ENCODE measurements at places on chromosomes 11 and 22.

- no peak for DNase-seq
Measured at GRCh38 chr11:72037554-72038311, 39.0 kb downstream of the IL18BP start.

DNA sequence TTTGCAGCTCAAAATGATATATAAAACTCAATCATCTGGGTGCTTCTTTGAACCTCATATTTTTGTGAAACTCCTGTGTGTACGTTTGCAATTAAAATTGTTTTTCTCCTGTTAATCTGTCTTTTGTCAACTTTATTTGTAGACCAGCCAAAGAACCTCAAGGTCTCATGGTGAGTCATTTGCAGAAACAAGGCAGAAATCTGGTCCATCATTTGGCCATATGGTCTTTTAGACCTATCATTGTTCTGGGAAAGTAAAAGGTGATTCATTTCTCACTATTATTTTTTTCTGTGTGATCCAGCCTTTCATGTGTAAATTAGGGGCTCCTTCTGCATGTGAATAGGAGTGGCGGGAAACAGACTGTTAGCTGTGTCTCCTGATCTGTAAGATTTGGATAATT lies 399.1 kb upstream of the DDI1 start:
- no peak for DNase-seq

DNA sequence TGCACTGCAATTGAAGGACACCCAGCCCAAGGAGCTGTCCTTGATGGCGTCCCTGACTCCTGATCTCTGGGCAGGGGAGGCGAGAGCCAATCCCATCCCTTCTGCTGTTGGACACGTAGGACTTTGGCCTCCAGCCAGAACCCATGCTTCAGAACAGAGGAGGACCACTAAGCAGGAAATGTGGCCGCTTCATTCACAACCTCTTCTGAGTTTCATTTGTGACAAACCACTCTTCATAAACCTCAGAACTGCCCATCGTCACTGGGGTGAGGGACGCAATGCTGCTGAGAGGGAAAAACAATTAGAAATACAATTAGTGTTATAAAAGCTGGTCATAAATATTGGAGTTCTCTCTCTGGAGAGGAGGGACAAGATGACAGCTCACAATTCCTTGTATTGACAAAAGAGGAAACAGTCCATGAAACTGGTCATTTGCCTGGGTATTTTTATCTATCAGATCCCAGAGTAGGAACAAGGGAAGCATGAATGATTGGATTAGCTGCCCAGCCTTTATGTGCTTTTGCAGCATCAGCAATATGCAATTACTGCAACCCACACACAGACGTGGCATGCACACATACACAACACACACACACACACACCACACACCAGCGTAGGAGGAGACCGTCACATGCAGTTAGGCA lies 216.5 kb upstream of the CADM1 start:
- no peak for DNase-seq

DNA sequence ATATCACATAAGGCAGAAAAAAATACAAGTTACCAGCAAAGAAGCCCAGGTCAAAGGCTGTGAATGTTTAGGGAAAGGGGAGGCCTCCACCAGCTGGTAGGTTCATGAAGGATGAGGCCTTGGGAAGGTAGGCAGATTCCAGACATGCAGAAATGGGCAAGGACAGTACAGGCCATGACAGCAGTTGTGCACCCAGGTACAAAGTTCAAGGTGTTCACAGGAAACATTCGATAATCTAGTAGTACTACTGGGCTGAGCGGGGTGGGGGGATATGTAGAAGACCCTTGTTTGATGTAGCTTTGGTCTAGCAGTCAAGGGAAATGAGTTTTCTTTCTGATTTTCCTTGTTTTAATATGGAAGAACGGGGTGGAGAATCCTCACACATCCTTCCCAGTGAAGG lies 152.8 kb upstream of the RASSF10 start:
- DNase-seq: no peak

GRCh38 chr11:103680826-103681225 lies 355.6 kb upstream of the DDI1 start:
- no peak for DNase-seq

DNA sequence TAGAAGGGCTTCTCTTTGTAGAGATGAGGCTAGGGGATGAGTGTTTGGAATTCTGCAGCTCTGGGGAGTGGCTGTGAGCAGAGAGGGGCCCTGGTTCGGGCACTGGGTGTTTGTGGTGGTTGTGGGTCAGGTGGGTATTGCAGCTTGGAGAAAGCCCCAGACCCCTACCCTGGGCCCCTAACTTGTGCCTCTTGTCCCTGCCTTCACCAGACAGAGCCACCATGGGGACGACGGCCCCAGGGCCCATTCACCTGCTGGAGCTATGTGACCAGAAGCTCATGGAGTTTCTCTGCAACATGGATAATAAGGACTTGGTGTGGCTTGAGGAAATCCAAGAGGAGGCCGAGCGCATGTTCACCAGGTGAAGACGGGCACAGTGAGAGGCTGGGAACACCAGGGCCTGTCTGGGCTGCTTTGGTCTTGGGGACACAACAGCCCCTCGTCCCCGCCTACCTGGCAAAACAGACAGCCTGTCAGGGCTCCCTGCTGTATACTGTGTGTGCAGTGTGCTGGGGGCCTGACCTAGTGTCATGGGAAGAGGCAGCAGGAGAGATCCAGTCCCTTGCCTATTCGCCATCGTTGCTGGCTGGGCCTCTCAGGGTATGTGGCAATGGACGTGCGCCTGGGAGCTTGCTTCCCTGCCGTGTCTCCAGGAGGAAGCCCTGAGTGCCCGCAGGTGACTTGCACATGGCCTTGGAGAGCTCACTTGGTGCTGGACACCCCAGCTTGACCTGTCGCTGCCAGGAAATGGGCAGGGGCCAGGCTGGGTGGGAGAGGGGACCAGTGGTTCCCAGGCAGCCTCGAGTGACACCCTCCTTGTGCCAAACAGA lies 4.3 kb downstream of the INCENP start:
- DNase-seq: no peak
